Activated CD8-positive, alpha-beta memory T cell treated with anti-CD3 and anti-CD28 coated beads for 48 hours (primary cell): ENCODE measurements at places on chromosomes 6 and 20.
A peak's percentile ranks its signal among the peaks of the same experiment; 100 is the strongest.

GRCh38 chr6:5851261-5851757, 155.4 kb downstream of the NRN1 start:
- peak; percentile 56 for DNase-seq

DNA sequence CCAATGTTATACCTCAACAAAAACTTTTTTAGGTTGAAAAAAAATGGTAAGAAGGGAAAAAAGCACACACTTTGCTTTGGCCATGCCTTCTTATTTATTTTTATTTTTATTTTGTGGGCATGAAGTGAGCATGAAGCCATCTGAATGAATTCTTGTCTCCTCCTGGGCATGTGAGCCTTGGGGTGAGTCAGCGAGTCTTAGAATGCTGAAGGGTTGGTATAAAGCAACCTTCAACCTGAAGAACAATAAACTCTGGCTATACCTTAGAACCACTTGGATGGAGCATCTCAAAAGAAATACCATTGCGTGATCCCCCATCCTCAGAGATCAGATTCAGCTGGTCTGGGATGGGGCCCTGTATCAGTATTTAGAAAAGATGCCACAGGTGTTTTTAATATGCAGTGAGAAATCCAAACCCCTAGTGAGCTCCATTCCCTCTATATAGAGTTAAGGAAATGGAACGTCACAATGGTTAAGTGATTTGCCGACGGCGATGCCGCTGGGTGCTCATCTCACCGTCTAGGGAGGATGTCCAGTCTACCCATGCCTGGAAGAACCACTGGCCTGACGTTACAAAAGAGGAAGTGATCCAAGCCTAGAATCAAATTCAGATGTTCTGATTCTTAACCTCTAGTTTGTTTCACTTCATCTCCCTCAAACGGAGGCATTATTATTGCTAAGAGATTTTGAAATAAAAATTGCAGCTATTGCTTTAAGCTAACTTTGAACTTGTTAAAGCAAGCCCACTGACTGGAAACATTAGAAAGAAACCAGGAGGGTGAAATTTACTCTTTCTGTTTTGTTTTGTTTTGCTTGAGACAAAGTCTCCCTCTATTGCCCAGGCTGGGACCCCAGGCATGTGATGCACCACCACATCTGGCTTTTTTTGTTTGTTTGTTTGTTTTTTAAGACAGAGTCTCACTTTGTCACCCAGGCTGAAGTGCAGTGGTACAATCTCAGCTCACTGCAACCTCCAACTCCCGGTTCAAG, 67.1 kb downstream of the EDN1 start:
- no peak for DNase-seq

GRCh38 chr6:134575221-134575620, 257.3 kb upstream of the SGK1 start:
- DNase-seq, result no peak

- no peak for DNase-seq
These were observed 9.3 kb upstream of the TXNDC5 start for GRCh38 chr6:7919871-7920270.

GRCh38 chr20:43541214-43541613, 17.6 kb upstream of the SGK2 start:
- no peak for DNase-seq

GRCh38 chr6:170363255-170363654, 56.7 kb downstream of the FAM120B start:
- DNase-seq, result no peak

GRCh38 chr20:20405623-20406022, 37.7 kb downstream of the INSM1 start:
- DNase-seq, result no peak

DNA sequence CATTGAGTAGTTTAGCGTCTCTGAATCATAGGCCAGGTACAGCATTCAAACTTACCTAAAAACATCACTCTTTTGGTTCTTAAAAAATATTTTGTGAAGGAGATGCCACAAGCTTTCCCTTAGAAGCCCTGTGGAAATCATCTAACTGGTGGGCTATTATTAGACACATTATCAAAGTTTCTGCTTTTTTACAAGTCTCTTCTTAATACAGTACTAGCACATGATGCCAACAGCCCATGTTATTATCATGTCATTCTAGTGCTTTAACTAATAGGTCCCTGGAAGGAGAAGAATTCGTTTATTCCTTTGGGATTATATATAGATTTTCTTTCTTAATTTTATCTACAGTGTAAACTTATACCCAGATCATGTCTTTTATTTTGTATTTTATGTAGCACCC, 146.0 kb upstream of the PTPRK start:
- DNase-seq, result no peak

DNA sequence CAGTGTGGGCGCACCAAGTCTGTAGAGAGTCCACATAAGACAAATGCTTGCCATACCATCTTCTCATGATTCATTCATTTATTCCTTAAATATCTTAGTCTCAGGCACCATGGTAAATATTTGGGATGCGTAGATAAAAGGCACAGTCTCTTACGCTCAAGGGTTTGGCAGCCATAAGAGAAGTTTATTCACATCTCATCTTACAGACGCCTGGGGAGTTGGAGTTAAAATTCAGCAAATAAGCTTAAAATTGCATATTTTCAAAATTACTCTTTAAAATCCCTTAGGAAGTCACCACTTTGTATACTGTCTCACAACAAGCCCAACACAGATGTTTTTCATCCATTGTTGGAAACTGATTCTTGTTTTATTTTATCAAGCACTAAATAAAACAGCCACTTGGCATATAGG, 363.3 kb downstream of the KIF16B start:
- DNase-seq, result no peak

DNA sequence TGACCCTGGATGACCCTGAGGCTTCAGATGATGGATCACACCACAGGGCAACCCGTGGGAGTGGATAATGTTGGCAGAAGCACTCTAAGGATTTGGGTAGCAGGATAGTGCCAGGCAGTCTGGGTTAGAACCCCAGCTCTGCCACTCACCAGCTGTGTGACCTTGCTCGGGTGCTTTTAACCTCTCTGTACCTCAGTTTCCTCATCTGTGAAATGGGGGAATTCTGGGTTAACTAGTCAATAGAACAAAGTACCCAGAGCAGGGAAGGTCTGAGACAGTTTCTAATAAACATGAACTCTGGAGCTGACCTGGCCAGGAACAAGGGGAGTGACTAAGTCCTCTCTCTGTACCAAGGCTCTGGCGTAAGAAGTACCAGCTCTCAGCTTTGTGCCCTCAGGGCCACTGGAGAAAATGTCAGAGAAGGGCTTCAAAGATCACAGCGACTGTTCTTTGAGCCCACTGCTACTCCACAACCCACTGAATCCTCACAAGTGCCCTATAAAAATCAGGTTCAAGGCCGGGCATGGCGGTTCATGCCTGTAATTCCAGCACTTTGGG, 14.7 kb upstream of the NOL4L start:
- no peak for DNase-seq

DNA sequence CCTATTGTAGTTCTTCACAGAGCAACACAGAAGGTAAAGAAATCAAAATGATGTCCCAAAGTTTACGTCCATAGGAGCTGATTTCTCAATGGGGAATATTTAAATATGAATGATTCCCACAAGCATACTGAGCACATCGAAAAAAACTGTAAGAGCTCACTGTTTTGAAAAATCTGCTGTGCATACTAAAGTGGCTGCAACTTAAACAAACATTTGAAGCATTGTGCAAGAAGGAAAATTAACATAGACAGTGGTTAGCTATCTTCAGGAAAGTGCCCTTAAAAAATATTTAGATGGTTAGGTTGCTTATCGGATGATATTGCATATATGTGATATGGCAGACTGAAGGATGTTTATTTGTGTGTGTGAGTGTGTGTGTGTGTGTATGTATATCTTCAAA, 747.6 kb downstream of the RFPL4B start:
- DNase-seq, result no peak

GRCh38 chr6:106579281-106579680, 50.0 kb downstream of the RTN4IP1 start:
- DNase-seq, result no peak

DNA sequence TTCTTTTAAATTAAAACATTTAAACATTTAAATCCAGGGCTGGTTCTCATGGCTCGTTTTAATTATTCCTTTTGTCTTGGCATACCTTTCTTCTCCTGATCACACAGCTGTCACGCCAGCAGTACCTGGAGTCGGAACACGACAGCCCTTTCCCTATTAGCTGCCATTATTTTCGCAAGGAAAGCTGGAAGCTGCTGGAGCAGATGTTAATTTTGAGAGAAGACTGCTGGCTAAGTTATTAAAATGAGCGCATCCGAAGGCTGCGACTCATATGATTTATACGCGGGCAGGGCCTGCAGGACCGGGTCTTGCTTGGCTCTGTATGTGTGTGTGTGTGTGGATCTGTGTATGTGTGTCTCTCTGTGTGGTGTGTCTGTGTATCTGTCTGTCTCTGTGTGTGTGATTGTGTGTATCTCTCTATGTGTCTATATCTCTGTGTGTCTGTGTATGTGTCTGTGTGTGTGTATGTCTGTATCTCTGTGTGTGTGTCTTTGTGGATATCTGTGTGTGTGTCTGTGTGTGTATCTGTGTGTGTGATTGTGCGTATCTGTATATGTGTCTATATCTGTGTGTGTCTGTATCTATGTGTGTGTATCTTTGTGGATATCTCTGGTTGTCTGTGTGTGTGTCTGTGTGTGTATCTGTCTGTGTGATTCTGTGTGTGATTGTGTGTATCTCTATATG, 191.5 kb downstream of the CDH4 start:
- no peak for DNase-seq

GRCh38 chr20:56409521-56409920, 2.5 kb upstream of the CASS4 start:
- no peak for DNase-seq

DNA sequence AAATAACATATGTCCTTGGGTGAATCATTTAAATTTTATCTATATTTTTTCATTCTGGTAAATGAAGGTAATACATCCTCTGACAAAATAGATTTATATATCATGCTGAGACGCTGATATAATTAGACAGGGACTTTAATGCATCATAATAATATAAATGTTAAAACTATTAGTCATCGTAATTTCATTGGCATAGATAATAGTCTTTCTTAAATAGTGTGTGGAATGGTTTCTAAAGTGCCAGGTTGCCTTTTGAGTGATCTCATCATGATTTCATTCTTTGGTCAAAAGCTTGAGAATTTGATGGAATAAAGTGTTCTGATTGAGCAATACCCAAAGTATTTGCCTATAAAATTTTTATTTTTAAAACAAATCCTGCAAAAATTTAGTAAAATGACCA, 43.2 kb upstream of the BMP5 start:
- DNase-seq, result no peak

- no peak for DNase-seq
These were observed at the start of gene OGFR for GRCh38 chr20:62804627-62805154. OGFR (plus strand) TSS chr20:62804835; CDS start chr20:62804860, 25 bp downstream.

DNA sequence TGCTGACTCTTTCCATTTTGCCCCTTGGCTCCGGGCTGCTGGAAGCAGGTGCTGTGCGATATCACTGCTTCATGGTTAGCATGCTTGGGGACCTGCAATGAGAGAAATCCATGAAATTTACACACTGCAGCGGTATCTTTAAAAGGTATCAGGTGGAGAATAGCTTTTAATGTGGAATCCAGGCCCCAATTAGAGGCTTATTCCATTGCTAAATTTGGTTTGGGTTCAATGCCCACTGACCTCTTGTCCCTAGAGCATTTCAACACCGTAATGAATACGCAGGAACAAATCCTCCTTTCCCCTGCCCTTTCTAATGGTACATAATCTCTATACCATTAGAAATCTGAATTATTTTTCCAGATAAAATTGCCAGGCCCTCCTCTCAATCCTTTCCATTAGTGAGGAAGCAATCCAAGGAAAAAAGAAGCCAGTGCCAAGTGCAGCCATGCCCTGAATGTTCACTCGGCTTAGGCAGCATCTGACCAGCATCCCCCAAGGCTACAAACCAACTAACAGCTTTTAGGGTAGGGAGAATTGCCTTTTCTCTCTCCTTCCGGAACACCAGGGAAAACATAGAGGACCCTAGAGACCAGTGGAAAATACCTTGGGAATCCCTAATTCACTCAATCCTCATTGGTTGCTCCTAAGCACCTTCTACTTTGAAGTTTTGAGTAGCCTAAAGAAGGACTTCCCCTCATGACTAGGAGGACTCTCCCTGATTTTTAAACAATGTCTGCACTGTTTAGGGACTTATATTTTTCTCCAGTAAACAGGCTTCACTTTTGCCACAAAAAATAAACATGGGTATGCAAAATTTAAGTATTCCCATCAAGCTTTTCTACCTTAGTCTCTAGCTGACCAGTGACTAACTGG, 143.1 kb downstream of the QRSL1 start:
- DNase-seq, result no peak

DNA sequence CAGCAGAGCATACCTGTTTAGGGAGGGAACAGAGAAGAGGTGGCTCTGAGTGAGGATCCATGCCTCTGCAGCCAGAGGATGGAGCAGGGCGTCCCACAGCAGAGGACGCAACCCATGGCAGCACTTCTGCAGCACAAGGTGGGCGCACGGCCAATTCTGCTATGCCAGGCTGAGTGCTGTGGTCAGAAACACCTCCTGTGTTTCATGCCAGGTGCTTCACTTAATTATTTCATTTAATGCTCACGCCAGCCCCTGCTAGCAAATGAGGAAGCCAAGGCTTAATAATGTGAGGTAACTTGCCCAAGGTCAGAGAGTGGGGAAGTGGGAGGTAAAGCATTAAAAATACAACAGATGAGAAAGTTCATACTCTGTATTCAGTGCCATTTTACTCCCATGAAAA, 68.5 kb upstream of the PTGIS start:
- DNase-seq, result no peak

DNA sequence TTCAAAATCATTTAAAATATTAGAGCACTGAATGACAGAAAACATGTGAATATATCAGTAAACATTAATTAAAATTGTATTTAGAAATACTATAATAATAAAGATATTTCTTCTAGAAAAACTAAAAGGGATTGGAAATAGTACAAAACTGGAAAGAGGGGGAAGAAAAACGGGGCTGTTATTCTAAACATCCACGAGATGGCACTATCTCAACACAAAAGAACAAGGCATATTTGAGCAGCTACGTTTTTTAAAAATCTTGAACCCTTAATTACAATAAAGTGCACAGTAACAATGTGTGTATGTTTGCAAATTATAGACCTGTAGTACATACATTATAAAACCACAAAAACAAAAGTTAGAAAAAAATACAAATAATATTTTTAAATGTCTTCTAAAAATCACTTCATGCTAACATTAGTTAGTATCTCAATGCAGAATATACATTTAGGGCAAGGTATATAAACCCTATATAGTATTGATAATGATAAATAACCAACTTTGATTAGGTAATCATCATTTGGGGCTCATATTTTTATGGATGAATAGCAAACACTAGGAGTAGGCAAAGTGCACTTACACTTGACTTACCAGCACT, 42.5 kb upstream of the PNISR start:
- no peak for DNase-seq

GRCh38 chr20:45432294-45432693, 16.4 kb downstream of the PIGT start:
- DNase-seq, result no peak

DNA sequence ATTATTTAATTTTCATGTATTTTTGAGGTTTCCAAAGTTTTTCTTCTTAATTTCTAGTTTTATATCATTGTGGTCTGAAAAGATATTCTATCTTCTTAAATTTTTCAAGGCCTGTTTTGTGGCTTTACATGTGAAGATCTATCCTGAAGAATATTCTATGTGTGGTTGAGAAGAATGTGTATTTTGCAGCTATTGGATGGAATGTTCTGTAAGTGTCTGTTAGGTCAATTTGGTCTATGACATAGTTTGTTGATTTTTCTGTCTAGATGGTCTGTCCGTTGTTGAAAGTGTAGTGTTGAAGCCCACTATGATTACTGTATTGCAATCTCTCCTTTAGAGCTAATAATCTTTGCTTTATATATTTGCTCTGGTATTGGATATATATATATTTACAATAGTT, 125.7 kb downstream of the CRYBG1 start:
- DNase-seq, result no peak
